ENCODE measurements at places on chromosomes 7 and 10.

- no peak for DNase-seq
Measured at GRCh38 chr7:98034081-98035035, 44.4 kb upstream of the OCM2 start.

DNA sequence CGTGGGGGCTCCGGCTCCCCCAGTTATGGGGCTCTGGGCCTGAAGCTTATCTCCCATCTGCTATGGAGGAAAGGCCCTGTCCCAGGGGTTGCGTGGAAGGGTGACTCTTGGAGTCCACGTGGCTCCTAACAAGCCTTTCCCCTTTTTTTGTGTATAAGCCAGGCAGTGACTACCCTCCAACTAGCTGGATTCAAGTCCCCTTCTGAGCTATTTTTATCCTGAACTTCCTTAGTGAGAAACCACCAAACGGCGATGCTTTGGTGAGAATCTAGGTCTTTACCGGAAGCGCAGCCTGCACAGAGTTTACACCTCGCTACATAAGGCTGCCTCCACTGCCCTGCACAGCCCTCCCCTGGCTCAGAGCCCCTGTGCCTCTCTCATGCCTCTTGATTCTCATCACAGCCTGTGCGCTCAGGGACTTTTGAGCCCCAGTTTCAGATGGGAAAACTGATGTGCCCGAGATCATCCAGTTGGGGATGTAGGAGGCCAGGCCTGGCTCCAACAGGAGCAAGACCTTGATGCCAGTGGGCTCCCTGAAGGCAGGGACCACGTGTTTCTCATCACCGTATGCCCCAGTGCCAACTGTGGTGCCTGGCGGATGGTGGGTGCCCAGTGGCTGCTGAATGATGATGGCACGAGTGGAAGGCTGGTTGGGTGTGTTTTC lies 102.3 kb upstream of the PPIF start:
- no peak for DNase-seq

DNA sequence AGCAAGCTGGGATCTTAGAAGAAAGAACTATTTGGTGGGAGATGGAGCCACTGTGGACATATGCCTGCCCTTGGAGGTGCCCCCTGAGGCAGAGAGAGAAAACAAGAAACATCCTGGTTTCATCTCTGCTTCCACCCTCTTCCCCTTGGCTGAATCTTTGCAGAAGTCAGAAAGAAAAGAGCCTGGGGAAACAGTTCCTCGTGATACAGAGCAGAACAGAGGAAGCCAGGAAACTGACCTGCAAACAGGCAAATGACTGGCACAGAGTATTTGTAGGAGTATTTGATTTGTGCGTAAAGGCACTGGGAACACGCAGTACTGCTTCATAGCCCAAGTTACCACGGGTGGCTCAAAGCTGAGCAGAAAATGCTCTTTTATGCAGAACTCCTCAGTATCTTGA lies 7.0 kb upstream of the KEL start:
- no peak for DNase-seq

DNA sequence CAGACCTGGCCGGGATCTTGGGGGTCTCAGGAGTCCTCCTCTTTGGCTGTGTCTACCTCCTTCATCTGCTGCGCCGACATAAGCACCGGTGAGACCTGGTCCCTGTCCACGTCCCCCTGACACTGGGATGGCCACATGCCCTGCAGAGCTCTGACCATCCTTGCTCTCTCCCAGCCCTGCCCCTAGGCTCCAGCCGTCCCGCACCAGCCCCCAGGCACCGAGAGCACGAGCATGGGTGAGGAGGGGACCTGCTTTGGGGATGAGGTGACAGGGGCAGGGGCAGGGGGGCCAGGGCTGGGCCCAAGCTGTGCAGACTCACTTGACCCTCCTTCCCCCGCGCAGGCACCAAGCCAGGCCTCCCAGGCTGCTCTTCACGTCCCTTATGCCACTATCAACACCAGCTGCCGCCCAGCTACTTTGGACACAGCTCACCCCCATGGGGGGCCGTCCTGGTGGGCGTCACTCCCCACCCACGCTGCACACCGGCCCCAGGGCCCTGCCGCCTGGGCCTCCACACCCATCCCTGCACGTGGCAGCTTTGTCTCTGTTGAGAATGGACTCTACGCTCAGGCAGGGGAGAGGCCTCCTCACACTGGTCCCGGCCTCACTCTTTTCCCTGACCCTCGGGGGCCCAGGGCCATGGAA lies 959 bp downstream of the PVRIG start:
- DNase-seq = no peak

DNA sequence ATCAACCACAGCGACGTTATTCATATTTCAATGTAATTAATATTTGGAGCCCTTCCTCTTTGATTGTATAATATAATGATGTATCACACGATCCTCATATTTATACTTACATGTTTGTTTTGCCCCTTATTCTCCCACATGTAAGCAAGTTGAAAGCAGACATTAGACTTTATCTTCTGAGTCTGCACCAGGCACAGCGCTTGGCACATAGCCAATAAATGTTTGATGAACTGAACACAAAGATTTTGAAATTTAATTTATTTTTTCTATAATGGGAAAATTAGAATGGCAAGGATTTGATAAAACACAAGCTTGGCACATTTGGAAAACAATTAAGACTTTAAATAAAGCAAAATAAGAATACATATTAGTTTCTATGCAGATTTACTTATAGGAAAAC lies 31.6 kb downstream of the ZFAND4 start:
- no peak for DNase-seq

DNA sequence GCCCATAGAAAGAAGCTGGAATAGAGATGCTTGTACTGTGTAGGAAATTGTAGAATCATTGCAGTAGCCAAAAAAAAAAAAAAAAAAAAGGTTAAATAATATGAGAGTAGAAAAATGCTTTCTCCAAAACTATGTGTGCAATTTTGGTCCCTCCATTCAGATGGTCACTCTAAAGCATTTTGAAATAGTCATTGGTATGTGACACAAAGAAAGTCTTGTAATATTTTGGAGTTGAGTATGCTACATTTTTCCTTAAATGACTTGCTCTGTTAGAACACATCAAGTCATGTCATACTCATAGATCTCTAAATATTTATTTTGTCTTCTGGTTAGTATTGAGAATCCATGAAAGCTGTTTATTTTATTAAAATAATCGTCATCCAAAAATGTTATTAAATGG lies 424.4 kb downstream of the PLXDC2 start:
- DNase-seq = no peak

DNA sequence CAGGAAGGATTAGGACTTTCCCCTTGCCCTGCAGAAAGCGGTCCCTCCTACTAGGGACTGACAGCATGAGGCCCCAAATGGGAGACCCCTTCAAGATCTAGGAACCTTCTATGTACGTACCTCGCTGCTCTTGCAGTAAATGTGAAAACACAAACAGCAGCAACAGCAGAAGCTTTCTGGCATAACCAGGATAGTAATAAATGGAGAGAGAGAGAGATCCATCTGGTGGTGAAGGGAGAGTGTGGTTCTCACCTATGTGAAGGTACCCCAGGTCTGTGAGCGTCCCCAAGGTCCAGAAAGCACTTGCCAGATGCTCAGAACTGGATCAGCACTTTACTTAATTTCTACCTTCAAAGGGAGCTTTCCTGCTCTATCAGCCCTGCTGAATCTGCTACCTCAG lies 592.7 kb downstream of the PARD3 start:
- no peak for DNase-seq

- no peak for DNase-seq
Measured at GRCh38 chr7:40763319-40764287, 628.8 kb downstream of the SUGCT start.

GRCh38 chr10:122347170-122347841 lies 27.2 kb upstream of the PLEKHA1 start:
- no peak for DNase-seq

- no peak for DNase-seq
Measured at GRCh38 chr10:5538892-5539651, 14.3 kb downstream of the CALML3 start.

DNA sequence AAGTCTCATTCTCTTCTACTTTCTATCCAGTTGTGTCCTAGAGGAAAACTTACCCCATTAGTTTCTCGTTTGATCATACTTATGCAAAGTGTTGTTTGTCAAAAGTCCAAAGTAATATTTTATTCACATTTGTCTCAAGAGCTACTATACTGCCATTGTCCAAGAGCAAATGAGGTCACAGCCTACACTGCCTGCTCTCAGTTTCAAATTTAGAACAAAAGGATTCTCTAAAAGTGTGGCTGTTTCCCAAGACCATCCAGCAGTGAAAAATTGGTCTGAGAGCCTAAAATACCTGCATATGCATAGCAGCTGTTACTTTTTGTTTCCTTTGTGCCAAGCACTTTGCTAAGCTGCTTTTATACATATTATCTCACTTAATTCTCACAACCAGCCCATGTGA lies 439.5 kb upstream of the NFE2L3 start:
- no peak for DNase-seq

DNA sequence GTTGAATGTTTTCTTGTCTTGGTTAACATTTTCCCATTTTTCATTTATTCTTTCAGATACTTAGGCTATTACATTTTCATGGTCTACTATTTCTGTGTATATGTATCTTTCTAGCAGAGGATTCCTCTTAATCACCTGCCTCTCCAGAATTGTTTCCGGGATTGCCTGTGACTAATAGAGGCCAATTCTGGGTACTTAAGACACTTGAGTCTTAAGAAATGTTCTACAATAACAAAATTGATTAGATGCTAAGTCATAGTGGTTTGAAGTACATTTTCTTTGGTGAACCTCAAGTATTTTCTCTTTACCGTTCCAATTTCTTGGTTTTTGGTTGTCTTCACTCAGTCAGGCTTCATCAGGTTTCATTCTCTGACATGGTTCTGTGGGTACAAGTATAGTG lies 26.4 kb downstream of the BBS9 start:
- no peak for DNase-seq

- no peak for DNase-seq
Measured at GRCh38 chr10:63437116-63437949, 28.4 kb downstream of the JMJD1C start.

GRCh38 chr7:51009716-51010496 lies 227.2 kb upstream of the GRB10 start:
- DNase-seq = no peak

DNA sequence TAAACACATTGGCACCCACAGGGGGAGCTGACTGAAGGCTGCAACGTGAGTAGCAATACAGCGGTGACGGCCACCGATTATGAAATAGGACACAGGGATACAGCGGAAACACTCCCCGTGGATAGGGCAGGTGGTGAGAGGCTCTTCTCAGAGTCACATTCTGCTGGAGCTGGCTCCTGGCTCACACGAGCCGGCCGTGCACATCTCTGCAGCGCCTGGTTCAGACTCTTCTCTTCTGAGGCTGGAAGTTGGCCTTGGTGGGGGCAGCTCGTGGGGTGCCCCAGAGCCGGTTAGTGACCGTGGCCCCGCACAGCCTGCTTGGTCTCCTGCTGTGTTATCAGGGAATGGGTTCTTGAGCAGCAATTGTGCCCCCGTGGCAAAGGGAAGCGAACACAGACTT lies 61.3 kb upstream of the EN2 start:
- DNase-seq = no peak

DNA sequence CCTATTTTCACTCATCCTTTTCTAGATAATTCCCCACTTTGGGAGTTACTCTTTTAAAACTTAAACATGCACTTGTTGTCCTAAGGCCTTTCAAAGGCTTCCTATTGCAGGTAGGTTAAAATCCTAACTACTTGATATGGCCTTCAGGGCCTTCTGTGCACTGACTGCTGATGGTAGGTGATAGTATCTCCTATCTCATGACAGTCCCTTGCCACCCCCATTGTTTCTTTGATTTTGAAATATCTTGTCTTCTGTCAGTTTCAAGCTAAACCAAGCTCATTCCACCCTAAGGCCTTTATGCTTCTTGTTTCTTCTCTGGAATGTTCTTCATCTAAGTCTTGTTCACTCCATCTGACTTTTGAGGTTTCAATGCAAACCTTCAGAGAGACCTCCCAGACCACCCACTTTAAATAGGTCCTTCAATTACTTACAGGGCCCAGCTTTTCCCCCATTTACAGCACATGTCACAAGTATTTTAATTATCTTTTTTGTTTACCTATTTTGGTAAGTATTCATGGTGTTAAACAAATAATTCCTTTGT lies 2.4 kb upstream of the MTPN start:
- DNase-seq = no peak

DNA sequence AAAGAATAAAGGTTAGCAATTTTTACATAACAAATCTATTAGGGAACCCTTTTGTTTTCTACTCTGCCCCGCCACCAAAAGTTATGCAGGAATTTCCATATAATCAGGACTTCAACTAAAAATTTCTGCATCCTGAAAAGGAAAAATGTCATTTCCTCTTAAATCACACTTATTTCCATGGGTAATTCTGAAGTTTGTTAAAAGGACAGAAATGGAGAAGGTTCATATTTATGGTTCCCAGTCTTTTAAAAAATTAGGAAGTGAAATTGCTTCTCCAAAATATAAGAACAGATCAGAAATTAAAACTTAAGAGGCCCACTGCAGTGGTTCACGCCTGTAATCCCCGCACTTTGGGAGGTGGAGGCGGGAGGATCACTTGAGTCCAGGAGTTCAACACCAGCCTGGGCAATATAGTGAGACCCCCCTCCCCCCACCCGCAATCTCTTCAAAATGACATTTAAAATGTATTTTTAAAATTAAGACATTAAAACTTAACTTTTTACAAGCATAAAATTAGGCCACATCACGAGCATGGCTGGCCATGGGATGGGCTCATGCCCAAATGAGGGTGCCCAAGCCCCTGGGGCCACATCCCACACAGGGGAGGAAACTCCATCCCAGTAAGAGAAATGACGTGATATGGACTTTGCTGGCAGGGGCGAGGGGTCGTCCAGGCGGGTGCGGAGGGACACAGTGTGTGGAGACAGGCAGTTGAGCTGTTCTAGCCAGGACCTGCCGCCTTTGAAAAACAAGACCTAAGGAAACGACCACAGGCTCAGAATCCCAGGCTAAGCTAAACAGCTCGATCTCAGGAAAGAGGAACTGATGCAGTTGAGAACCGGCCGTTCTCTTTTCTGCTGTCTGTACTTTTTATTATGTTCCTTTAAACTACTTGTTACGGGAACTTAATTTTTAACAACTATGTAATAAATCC lies 51.3 kb upstream of the NFE2L3 start:
- no peak for DNase-seq

- no peak for DNase-seq
Measured at GRCh38 chr7:50552139-50552538, 13.1 kb downstream of the DDC start.

DNA sequence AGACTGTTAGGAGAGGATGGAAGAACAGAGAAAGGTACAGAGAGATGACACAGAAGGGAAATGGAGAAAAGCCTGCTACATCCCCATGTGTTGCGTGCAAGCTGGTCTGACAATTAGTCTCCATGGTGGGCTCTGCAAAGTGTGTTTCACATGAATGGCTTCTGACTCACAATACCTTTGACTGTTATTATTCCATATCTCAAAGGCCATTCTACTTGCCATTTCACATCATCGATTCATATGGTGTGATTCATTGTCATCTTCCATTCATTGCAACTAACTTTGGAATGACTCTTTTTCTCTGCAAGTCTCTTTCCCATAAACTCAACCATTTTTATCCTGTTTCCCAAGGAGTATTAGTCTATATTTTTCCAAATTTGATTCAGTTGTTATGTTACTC lies 208.9 kb upstream of the INHBA start:
- no peak for DNase-seq

DNA sequence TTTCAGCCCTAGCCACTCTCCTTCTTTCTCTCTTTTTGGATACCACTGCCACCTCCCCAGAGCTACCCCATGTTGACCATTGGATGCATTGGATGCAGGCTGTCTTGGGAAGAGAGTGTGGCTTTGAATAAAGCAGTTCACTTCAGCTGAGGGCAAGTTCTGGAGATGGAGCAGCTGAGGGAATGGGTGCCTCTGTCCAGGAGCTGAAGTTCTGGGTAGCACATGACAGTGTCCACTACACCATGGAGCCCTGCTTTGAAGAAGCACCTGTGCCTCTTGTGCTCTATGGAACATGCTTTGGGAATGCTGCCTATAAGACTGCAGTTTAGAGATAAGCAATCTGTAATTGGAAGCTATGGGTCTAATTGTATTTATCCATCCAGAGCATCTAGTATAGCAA lies 1028.7 kb downstream of the TYW1 start:
- DNase-seq = no peak
